ENCODE measurements at places on chromosomes 6 and 20.

- no peak for DNase-seq
Measured at GRCh38 chr6:149142924-149143429, 174.5 kb upstream of the TAB2 start.

- DNase-seq: no peak
Measured at GRCh38 chr6:158118886-158119285, 49.2 kb downstream of the SERAC1 start.

DNA sequence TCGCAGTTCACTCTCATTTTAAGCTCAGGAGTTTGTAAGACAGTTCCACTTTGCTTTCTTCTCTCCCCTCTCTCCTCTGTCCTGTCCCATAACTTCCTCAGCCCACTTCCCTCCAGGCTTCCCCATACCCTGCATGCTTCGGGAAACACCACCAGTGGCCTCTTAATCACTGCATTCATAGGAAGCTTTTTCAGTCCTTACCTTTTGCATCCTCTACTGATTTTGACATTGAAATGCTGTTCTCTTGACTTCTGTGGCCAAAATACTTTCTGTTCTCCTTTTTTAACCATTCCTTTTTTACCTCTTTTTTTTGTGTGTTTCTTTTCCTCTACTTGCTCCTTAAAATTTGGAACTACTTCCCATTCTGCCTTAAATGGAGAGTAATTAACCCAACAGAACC, 69.7 kb downstream of the HIVEP1 start:
- no peak for DNase-seq

DNA sequence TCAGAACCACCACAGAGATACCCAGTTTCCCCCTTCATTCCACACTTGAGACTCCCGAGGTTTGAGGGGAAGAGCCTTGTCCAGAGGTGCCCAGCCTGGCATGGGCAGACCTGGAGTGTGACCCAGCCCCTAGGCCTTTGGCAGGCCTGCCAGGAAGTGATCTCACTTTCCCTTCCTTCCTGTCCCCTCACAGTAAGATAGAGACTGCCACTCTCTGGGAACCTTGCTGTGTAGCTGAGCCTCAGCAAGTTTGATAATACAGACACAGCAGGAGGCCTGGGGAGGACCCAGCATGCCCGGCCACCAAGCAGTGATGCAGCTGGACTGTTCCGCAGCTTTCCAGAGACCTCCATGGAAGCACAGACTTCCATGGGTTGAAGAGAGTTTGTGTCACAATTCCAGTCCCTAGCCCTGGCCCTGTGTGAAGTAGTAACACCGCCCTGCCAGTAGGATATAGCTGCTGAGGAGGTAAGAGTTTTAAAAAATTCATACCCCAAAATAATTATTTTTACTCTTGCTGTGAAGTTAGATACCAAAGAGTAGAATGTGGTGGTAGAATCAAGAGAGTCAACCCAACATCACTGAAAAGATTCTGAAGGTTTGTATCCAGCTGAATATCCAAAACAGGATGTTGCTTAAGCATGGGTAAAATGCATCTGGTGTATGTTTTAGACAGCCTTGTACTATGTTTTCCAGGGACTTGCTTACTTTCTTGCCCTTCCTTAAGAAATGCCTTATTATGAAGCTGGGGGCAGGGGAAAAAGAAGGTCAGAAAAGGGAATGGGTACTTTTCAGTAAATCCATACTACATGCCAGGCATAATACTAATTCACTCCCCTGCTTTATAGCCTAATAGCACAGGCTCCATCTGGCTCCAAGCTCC, 16.3 kb downstream of the PKIG start:
- no peak for DNase-seq

DNA sequence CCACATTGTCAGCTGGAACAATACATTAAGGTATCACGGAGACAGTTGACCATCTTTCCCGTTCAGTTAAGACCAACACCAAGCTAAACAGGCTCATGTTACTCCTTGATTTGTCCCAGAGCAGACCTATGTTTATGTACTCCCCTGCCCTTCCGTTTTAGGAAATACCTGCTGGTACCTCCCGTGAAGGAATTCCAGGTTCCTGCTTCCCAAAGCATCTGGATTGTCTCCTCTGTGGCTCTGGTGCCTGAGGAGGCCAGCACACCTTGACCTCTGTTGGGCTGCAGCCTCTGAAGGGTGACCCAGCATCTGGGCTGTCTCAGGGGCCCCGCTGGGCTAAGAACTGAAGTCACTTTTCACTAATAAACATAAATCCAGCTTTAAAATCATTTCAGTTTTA, 647.8 kb upstream of the MARCKS start:
- no peak for DNase-seq

DNA sequence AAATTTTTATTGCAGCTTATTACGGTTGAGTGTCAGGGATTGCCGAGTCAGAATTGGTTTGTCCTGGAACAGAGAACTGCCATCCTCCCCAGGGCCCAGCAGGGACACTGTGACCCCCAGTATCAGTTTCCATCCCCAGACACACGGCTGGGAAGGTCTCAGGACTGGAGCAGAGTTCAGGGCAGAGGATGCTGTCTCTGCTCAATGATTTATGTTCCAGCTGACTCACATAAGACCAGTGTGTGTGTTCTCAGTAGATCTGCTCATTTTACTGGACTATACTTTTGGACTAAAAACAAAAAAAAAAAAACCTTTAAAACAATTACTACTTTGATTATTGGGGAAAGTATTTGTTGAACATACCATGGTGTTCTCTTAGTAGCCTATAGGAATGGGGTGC, 44.2 kb downstream of the FNDC1 start:
- DNase-seq: no peak

DNA sequence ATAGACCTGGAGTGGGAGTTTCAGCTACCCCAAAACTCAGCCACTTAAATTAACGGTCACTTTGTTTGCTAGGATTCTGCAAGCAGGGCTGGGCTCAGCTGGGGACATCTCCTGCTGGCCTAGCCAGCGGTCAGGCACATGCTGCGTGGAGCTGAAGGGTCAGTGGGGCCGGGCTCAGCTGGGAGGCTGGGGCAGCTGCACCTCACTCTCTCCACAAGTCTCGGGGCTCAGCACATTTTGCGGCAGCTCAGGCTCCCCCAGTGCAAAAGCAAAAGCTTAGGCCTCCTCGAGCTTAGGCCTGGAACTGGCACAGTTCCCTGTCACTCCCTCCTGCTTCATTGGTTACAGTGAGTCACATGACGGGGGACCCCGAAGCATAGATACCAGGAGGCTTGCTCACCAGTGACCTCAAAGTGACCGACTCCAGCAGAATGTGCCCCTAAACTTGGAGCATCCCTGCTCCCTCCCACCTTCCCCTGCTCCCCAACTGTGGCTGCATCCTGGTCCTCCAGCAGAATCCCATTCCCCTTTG, 80.6 kb upstream of the CST7 start:
- no peak for DNase-seq
